ELF-1 (cell line): ENCODE measurements at places on chromosomes 5 and 9.

DNA sequence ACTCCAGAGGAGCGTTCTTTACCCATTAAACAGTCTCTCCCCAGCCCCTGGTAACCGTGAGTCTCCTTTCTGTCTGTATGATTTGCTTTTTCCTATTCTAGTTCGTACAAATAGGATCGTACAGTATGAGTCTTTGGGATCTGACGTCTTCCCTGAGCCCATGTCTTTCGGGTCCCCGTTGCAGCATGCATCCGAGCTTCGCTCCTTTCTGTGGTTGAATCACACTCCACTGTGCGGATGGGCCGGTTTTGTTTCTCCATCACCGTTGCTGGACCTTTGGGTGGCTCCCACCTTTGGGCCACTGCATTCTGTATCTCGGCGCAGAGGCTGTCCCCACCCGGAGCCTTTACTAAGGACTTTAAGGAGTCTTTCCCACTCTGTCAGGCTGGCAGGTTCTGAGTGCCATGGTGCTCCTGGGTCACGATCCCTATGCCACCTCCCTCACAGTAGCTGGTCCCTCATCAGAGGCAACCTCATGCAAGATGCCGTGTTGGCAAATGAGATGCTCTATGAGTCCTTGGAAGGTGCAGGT, 145.7 kb upstream of the COL5A1 start:
- DNase-seq, result no peak

GRCh38 chr5:67903656-67904055, 311.9 kb upstream of the PIK3R1 start:
- no peak for DNase-seq

DNA sequence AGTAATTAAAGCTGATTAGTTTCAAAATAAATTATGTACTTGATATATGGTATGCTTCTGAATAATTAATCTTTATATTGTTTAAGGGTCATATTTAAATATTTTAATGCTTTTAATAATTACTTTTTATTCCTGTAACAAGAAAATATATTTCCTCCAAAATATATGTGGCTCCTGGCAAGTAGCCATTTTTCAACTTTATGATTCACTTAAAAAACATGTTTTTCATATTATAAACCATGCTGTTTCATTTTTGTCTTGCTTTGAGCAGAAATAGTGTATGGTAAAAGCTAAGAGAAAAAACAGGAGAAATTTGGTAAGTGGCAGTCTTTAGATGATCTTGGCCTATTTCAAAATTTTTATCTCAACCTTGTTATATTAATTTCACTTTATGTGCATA, 14.6 kb downstream of the SPATA9 start:
- DNase-seq, result no peak

- peak; percentile 87 for DNase-seq
Observed at GRCh38 chr5:317086-317811, 4.3 kb upstream of the AHRR start.
